ENCODE measurements at places on chromosomes 7 and 10.

DNA sequence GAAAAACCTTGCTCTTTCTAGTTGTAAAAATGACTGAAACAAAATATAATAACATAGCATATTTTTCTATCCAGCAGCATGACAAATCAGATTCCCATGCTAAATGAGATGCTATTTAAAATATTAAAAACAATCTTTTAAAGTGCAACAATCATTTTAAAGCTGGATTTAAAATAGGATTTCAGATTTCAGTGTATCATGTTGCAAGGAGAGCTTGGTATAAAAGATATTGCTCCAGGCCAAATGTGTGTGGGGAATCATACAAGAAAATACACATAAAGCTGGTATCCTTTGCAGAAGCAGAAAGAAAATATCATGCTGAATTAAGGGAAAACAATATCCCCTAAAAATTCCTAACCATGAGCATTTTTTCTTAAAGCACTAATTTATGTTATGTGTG is 42.2 kb downstream of the SLC13A1 start:
- DNase-seq: no peak

GRCh38 chr7:128458956-128459355 is 3.3 kb downstream of the HILPDA start:
- no peak for DNase-seq

GRCh38 chr10:79930751-79931150 is 18.2 kb downstream of the SFTPD start:
- DNase-seq: no peak

DNA sequence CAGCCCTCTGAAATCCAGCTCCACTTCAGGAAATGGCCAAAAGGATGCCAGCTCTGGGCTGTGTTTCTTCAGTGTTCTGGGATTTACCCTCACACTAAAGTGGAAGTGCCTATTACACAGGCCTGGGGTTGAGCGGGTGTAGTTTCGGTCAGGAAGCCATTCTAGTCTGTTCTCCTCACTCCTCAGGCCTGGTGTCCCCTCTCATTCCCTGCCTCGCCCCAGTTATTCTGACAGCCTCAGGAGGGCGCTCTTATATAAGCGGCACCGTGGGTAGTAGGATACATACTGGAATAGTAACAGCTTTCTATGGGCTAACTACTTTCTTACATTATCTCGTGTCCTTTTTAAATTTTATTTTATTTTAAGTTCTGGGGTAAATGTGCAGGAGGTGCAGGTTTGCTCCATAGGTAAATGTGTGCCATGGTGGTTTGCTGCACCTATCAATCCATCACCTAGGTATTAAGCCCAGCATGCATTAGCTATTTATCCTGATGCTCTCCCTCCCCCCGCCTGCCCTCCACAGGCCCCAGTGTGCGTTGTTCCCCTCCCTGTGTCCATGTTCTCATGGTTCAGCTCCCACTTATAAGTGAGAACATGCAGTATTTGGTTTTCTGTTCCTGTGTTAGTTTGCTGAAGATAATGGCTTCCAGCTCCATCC is 12.2 kb upstream of the LGI1 start:
- DNase-seq: no peak

GRCh38 chr7:130615583-130615982 is 53.0 kb downstream of the COPG2 start:
- DNase-seq: no peak

Data from RWPE1 (cell line).